Activated naive CD8-positive, alpha-beta T cell treated with anti-CD3 and anti-CD28 coated beads for 36 hours (primary cell): ENCODE measurements at places on chromosomes 2 and 18. TPM values are rescaled to one million over a fixed set of nuclear protein-coding genes. Genes with fewer than 3 reads are reported as not detected.

Gene KATNAL2
- total RNA-seq: 1.3 TPM

Gene TANC1
- 0.97 TPM for total RNA-seq

GRCh38 chr2:226701052-226701451, 98.6 kb downstream of the IRS1 start:
- H3K4me3 ChIP-seq: no peak overlapping the region
- no peak overlapping the region for H3K27ac ChIP-seq
- H3K27me3 ChIP-seq: peaks cover 11% of the 10 kb centered on the region
- peaks cover 4% of the 10 kb centered on the region for H3K4me1 ChIP-seq
- H3K36me3 ChIP-seq: no peaks in the 10 kb centered on the region

DNA sequence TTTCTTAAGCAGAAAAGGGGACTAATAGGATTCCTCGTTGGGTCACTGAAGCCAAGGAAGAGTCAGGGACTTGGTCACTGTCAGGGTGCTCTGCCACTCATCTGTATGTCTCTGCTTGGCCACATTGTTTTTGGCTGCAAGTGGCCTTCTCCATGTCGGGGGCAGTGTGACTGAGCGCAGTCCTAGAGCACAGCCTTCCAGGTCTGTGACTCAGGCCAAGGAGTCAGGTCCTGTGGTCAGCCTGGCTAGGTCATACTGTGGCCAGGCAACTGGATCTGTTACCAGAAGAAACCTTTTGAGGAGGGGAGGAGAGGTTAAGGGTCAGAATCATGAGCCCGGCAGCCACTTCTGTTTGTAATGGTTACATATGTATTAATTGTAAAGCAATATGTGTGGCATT, 61.3 kb downstream of the GALNT1 start:
- H3K27ac ChIP-seq: no peak overlapping the region
- DNase-seq: no peak
- no peak overlapping the region for H3K4me3 ChIP-seq
- peaks cover 2% of the 10 kb centered on the region for H3K4me1 ChIP-seq
- peaks cover 41% of the 10 kb centered on the region for H3K36me3 ChIP-seq

- no peak for DNase-seq
- H3K36me3 ChIP-seq: no peaks in the 10 kb centered on the region
- no peak overlapping the region for H3K27ac ChIP-seq
Observed at GRCh38 chr2:62774555-62775366, 69.2 kb downstream of the EHBP1 start.

Gene RAD51AP2
- total RNA-seq: not detected

Gene PDCD1
- total RNA-seq: 24.3 TPM

Gene STK36
- total RNA-seq: 15.4 TPM

Gene ACADL
- not detected for total RNA-seq

Gene SERPINB4
- not detected for total RNA-seq

GRCh38 chr18:66271962-66272361, 331.9 kb downstream of the CDH19 start:
- no peak for DNase-seq
- no peaks in the 10 kb centered on the region for H3K36me3 ChIP-seq

DNA sequence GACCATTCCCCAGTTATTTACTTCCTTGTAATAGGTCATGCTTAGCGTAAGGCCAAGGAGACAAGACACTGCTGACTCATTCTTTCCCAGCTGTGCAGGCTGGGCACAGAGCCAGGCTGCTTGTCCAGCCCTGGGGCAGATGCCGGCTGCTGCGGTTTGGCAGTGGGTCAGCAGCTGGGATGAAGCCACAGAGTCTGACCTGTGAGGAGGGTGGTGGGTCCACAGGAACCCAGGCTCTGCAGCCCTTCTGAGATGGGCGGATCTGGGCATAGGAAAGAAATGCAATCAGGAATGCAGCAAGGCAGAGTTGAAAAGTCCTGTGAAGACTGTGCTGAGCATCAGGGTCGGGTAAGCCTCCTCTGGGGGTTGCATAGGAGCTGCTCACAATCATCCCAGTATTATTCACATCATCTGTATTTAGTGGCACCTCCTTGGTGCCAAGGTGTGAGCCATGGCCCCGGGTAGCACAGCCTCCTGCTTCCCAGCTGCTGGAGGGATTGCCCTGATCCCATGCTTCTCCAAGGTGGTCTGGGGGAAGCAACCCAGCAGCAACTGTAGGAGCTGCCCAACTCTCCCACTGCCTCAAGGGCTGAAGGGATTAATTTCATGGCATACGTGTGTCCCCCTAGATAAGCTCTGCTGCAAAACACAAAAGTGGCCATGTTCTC, 139.0 kb downstream of the DDX1 start:
- H3K36me3 ChIP-seq: no peaks in the 10 kb centered on the region
- H3K4me1 ChIP-seq: no peaks in the 10 kb centered on the region
- no peak overlapping the region for H3K27ac ChIP-seq
- no peak overlapping the region for H3K4me3 ChIP-seq
- no peak for DNase-seq

DNA sequence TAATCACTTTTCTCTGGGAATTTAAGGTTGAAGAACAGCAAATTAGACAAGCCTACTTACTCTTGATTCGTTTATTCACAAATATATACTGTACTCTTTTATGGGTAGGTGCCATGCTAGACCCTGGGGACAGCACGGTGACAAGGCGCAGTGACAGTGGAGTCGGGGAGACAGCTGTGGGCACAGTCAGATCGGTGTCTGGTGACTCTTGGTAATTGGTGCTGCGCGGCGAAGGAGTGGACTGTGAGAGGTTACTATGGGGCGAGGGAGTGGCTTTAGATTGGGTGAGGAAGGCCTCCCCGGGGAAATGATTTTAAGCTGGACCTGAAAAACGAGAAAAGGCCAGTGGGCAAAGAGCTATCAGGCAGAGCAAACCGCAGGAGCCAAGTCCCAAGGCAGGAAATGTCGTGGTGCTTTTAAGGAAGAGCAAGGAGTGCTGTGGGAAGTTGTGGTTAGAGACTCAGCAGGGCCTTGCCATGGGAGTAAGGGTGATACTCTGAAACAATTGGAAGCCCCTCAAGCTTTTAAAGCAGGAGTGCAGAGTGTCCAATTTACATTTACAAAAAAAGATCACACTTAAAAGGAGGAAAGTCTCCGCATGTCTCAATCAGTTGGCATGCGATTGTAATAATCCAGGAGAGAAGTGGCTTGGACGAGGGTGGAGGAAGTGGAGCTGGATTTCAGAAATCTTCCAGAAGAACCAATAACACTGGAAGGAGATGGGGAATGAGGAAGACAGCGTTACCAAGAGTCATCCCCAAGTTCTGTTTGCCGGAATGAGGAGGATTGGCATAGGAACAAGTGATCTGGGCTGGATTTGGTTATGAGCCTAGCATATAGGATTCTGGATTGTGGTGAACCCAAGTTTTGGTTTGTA, 36.1 kb upstream of the TXNDC2 start:
- no peaks in the 10 kb centered on the region for H3K4me1 ChIP-seq
- peak overlapping the region; percentile 2 for H3K4me3 ChIP-seq
- no peak overlapping the region for H3K27ac ChIP-seq
- H3K36me3 ChIP-seq: no peaks in the 10 kb centered on the region
- H3K27me3 ChIP-seq: peaks cover 23% of the 10 kb centered on the region
